ENCODE measurements at places on chromosomes 5 and 9. TPM values are rescaled to one million over a fixed set of nuclear protein-coding genes. Genes with fewer than 3 reads are reported as not detected.

GRCh38 chr5:126274076-126274762, 149.0 kb upstream of the GRAMD2B start:
- no peak for DNase-seq

- DNase-seq, result no peak
These were observed 3.0 kb downstream of the BASP1 start for GRCh38 chr5:17220469-17220868.

DNA sequence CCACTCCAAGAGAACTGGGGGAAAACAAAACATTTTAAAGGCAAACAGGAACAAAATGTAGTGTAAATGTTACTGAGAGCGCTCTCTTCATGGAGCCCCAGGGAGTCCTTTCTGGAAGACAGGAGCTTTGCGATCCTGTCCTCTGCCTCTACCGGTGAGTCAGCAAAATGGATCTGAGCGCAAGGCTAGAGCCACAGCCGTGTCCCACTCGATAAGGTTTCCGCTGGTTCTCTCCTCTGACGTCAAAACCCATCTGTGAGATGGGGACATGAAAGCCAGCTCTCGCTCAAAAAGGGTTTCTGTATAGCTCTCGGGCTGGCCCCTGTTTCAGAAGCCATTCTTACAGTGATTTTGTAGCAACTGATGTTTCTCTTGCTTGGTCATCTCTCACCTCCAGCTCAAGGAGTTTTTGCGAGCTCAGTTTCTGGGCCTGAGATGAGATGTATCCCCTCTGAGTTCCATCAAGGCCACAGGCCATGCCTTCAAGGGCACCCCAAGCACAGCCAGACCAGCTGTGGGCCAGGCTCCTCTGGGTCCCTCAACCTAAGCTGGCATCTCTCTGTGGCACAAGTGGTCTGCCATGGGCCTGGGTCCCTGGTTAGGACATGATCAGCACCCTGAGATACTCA, 101.6 kb downstream of the FSTL4 start:
- no peak for DNase-seq

- DNase-seq, result peak; percentile 51
These were observed 173.9 kb downstream of the HSPA4 start for GRCh38 chr5:133225671-133226152.

- no peak for DNase-seq
These were observed 5.2 kb downstream of the RNF44 start for GRCh38 chr5:176531902-176532493.

DNA sequence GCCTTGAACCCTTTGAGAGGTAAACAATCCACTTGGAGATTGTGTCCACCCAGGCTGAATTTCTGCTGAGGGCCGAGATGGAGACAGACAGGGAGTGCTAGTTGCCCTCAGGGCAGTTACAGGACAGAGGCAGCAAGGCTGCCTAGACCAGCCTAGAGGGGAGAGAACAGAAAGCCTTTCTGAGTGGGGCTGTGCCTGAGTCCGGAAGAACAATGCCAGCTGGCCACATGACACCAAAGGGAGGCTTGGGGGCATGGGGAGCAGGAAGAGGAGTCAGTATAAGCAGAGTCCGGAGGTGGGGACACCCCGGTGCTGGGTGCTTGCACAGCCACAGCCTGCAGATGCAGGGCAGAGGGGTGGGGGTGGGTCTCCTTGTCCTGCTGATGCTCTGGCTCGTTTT, 145.7 kb downstream of the CFAP90 start:
- DNase-seq, result no peak

DNA sequence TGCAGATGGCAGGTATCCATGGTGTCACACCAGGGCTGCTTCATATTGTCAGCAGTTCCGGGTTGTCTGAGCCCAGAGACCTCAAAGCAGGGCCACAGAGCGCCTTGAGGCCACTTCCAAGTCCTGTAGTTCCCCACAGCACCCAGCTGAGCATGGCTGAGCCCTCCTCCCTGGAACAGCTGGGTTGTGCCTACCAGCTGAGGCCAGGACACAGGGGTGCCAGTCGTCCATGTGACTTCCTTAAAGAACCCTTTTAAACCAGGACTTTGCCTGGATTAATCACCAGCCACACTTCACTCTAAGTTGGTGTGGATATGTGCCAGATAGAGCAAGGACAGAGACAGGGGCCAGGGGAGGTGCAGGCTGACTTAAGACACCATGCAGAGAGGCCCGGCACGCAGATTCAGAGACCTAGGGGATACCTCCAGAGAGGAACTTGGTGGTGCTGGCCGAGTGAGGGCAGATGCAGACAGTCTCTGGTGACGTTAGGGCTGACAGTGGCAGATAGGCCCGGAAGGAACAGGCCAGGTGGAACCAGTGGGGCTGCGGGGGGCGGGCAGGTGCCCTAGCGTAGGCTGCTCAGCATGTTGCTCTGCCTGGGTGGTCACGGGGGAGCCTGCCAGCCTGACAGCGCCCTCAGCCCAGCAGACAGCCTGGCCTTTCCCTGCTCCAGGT, 142.7 kb downstream of the CACNA1B start:
- no peak for DNase-seq

DNA sequence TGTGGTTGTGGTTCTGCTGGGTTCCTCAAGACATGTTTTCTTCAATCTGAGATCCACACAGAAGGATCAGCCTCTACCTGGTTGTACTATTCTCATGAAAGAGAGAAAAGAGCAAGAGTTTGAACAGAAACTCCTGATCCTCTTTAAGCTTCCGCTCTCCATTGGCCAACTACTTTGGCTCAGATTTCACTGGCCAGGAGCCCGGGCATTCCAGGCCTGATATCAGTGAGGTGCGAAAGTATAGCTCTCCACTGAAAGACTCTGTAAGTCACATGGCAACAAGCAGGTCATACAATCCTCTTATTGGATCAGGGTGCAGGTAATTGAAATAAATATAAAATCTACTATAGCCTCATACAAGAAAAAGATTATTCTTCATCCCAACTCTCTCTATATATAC, 920.5 kb downstream of the TLE4 start:
- DNase-seq, result no peak

DNA sequence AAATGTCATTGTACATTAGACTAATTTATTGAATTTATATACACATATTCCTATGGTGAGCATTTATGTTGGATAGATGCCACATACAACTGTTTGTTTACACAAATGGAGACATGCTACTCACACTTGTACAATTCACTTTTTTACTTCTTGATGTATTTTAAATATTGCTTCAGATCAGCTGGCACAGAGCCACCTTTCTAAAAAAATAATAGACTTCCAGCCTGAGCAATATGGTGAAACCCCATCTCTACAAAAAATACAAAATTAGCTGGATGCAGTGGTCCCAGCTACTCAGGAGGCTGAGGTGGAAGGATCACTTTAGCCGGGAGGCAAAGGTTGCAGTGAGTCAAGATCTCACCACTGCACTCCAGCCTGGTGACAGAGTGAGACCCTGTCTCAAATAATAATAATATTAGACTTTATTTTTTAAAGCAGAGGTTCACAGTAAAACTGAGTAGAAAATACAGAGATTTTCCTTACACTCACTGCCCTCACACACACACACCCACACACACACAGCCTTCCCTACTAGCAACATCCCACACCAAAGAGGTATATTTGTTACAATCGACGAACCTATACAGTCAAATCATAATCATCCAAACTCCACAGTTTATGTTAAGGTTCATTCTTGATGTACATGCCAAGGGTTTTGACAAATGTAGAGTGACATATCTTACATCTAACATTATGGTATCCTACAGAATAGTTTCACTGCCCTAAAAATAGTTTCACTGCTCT, 16.5 kb upstream of the ADRB2 start:
- no peak for DNase-seq

DNA sequence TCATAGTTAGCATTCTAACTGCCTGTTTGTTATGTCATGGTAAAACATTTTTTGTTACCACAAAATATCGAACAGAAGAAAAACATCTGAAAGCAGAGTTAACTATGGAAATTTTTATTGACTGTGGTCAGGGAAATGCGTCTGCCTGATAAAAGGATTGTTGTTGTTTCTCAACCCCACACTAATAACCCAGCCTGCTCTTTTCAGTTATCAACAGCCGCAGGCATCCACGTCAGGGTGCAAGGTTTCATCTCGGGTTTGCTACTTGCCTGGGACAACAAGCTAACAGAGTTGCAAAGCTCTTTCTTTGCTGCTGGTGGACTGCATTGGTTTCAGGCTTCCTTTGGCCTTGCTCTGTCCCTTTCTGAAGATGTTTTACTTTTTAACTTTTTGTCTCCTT, 969.2 kb downstream of the CDH18 start:
- no peak for DNase-seq

- peak; percentile 21 for DNase-seq
These were observed 175.9 kb downstream of the MAN2A1 start for GRCh38 chr5:109865637-109866036.

- no peak for DNase-seq
These were observed 34.1 kb downstream of the CFAP77 start for GRCh38 chr9:132443951-132444607.

DNA sequence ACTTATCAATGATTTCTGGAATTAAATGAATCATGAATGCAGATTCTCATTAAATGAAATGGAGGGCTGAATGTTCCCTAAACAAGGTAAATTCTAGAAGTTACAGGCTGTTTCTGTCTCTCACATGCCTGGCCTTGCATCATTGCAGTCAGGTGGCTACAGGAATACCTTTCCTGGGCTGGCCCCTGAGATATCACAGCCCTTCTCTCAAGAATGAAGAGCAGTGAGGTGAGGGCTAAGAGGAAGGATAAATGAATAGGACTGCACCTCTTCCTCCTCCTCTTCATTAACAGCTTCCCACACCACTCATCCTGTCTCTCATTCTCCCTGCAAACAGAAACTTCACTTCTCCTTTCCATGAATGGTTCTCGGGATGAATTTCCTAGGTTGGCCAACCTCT, 22.5 kb downstream of the ARHGEF28 start:
- DNase-seq, result no peak

GRCh38 chr9:38088006-38088925, 19.2 kb upstream of the SHB start:
- peak; percentile 34 for DNase-seq

DNA sequence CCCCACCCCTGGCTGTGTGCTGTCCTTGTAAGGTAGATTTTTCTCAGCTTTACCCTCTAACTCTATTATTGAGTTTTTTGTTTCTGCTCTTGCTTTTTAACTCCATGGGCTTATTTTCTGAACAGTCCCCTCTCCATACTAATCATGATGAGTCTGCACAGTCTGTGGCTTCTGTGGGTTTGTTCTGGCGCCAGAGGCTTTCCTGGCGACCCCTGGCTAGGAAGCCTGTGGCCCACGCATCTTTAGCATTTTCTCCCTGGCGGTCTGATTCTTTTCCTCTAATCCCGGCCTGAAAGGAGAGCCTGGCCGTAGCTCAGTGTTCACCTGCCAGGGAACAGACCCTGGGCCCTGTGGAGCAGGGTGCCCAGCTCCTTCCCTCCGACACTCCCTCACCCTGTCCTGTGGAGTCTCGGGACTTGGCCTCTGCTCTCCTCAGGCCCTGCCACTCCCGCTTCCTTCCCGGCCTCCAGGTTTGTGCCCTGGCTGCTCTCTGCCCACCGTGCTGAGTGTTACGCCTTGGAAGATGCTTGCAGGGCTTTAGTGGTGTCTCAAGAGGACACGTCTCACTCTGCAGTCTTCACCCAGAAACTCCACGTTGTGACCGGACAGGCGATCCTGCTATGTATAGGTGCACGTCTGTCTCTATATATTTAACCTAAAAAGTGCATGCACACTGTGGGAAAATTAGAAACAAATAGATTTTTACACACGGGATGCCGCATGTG, 31.7 kb upstream of the LRRC14B start:
- no peak for DNase-seq

- DNase-seq, result no peak
These were observed 105.7 kb upstream of the MAMDC2 start for GRCh38 chr9:69937833-69938535.

DNA sequence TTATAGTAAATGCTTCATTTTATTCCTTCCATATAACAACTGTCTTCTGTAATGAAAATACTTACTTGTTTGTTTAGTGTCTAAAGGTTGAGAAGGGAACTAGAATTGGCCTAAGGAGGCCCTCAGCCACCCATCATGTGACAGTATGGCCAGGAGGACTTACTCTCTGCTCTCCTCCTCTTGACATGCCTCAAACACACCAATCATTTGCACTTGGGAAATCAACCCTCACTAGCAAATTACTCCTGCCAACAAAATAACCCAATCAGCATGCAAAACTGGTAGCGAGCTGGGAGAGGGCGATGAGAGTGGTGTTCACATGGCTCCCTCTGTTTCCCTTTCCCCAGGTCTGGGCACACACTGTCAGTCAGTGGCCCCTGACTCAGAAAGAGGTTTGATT, 58.6 kb upstream of the MEF2C start:
- no peak for DNase-seq

DNA sequence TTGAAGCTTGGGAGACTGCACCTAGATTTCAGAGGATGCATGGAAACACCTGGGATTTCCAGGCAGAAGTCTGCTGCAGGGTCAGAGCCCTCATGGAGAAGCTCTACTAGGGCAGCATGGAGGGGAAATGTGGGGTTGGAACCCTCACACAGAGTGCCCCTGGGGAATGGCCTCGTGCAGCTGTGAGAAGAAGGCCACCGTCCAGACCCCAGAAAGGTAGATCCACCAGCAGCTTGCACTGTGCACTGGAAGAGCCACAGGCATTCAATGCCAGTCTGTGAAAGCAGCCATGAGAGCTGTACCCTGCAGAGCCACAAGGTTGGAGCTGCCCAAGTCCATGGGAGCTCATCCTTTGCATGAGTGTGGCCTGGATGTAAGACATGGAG, 285.3 kb upstream of the FAM174A start:
- no peak for DNase-seq

DNA sequence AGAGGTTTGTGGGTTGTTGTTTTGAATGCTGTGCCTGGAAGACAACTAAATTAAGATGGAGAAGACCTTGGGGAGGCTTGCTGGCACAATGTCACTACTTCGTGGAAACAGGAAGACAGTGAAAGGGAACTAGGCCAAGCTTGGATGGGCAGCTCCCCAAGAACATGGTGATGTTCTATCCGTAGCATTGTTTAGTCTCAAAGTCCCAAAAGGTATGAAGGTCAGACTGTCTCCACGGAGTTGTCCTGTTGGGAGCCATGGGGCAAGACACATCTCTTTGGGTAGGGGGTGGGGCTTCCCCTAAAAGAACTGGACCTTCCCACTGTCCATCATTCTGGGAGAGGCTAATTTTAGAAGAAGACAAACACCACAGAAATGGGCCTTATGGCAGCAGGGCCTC, 140.5 kb downstream of the ENTREP1 start:
- no peak for DNase-seq

- no peak for DNase-seq
These were observed 102.4 kb upstream of the GPR151 start for GRCh38 chr5:146618434-146618833.

The TLR4 gene
- 5.9 TPM for total RNA-seq

The SPINK13 gene
- total RNA-seq, result 0.14 TPM

The PHF24 gene
- total RNA-seq, result 0.07 TPM

The ADRB2 gene
- 0.26 TPM for total RNA-seq

The FOXD4 gene
- total RNA-seq, result not detected

The GRM6 gene
- total RNA-seq, result not detected

The SREK1 gene
- total RNA-seq, result 6.5 TPM

The LCN6 gene
- total RNA-seq, result not detected

The TRPM6 gene
- not detected for total RNA-seq

The ITK gene
- total RNA-seq, result not detected

The ANKRD34B gene
- total RNA-seq, result 3.4 TPM

The SLC1A3 gene
- total RNA-seq, result not detected

The RFESD gene
- total RNA-seq, result 1.1 TPM

The IFNA4 gene
- not detected for total RNA-seq

The MAP1B gene
- total RNA-seq, result 58.0 TPM
